Activated CD4-positive, alpha-beta T cell treated with anti-CD3 and anti-CD28 coated beads for 36 hours (primary cell): ENCODE measurements at places on chromosomes 7 and 10.
A peak's percentile ranks its signal among the peaks of the same experiment; 100 is the strongest.

- no peak for DNase-seq
Measured at GRCh38 chr10:82190432-82191260, 315.7 kb downstream of the NRG3 start.

- DNase-seq, result no peak
Measured at GRCh38 chr10:34175121-34175520, 640.0 kb downstream of the PARD3 start.

- DNase-seq, result peak; percentile 50
Measured at GRCh38 chr7:149854611-149855360, 16.6 kb downstream of the ZNF862 start.

DNA sequence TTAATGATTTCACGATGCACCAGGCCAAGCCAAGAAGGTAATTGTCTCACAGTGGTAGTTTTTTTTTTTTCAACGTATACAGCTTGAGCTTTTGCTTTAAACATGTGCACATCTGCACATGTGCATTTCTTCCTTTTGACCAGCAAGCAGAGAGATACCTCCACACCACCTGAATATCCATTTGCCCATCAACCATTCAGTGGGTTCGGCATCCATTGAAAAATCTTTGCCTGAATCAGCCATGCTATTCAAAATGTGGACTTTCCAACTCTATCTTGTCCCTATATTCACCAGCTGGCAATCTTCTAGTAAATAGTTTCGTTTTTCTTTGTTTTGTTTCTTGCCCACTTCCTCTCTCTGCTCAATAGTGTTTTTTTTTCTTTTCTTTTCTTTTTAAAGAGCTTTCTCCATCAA, 7.7 kb upstream of the TRA2A start:
- no peak for DNase-seq

DNA sequence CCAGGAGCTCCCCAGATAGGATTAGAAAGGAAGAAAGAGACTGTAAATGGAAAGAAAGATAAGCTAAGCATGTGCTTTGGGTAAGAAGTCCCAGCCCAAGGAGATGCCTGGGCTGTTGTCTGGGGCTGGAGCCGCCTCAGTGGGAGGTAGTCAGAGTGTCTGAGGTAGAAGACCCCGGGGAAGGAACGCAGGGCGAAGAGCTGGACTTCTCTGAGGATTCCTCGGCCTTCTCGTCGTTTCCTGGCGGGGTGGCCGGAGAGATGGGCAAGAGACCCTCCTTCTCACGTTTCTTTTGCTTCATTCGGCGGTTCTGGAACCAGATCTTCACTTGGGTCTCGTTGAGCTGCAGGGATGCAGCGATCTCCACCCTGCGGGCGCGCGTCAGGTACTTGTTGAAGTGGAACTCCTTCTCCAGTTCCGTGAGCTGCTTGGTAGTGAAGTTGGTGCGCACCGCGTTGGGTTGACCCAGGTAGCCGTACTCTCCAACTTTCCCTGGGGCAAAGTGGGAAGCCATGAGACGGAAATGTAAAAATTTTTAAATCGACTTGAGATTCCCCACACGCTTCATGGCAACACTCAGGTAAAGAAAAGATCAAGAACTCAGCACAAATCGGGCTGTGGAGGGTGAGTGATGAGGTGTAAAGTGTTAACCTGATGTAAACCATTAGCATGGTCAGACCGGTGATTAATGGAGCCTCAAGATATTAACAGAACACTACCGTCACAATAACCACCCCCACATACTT, 1.3 kb downstream of the HOXA1 start:
- no peak for DNase-seq
